ENCODE measurements at places on chromosomes 7 and 10. TPM values are rescaled to one million over a fixed set of nuclear protein-coding genes. Genes with fewer than 3 reads are reported as not detected.

Gene EPO
- polyA plus RNA-seq = not detected

Gene AGR2
- polyA plus RNA-seq = 12.8 TPM

Gene HECW1
- polyA plus RNA-seq = 2.1 TPM

DNA sequence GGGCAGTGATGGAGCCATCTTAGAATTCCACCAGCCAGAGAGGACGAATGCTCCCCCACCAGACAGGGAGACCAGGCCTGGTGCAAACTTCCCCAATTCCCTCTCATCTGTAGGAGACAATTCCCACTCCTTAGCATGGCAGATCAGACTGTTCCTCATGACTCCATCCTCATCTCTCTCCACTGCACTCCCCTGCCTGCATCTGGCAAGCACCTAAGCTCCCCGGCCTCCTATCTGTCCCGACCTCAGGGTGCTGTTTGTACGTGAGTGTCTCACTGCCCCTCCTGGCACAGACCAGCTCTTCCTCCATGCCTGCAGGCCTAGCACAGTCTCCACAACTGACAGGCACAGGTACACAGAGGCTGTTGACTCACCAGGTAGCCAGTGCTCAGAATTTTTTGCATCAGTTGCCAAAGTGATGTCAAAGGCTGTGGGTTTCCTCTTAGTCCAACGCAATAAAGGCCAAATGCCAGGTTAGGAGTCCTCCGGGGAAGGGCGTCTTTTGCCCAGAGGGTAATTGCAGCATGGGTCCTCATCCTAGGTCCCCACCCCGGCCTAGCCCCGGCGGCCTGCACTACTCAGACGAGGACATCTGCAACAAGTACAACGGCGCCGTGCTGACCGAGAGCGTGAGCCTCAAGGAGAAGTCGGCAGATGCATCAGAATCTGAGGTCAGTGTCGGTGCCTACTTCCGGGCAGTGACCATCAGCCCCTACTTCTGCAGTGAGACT, 436.8 kb upstream of the FOXK1 start:
- DNase-seq = no peak

GRCh38 chr7:140053812-140054539, 8.8 kb downstream of the PARP12 start:
- no peak for DNase-seq

DNA sequence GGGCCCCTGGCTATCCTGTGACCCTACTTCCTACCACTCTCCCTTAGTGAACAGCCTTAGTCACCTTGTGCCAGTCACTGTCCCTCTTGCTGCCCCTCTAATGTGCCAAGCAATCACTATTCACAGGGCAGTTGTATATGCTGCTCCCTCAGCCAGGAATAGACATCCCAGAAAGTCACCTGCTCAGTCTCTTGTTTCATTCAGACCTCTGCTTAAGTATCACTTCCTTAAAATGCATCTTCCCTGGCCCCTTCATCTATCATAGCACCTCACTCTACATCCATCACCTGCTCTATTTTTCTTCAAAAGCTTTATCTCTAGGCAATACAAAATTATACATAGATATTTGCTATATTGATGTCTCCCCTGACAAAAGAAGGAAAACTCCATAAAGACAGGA, 328.4 kb upstream of the NFE2L3 start:
- DNase-seq = no peak

DNA sequence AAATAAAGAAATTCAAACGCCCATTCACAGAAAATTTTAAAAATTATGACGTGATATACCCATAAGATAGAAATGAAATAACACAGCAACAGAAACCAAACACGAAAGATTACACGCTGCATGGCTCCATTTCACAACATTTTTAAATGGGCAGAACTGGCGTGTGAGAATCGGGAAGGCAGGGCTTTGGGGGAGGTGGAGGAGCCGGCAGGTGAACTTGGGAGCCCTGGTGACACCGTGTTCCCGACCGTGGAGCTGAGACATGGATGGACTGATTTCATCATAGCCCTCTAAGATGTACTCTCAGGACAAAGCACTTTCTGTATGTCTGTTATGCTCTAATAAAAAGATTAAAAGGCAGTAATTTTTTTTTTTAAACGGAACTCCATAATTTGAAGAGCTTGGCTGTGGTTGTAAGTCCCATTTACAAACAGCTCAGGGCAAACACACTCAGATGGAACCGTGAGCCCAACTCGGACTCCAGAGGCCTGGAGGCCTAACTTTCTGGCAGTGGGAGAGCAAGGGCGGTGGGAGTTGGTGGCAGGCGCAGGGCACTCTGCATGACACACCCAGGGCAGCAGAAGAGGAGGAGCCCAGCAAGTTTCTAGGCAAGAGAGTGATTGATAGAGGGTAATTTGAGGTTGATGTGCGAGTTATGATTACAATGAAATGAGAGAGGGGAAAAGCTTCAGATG, 203.4 kb downstream of the MAD1L1 start:
- DNase-seq = no peak

GRCh38 chr7:29881724-29882123, 75.4 kb downstream of the WIPF3 start:
- DNase-seq = no peak

Measured in muscle of back (tissue), 13 donors.